ENCODE measurements at places on chromosomes 6 and 20.

GRCh38 chr6:41214559-41215238, 13.4 kb upstream of the TREML4 start:
- no peak for DNase-seq

GRCh38 chr6:139030228-139030963, 1.9 kb downstream of the ABRACL start:
- no peak for DNase-seq

GRCh38 chr20:21127201-21127981, 1.5 kb downstream of the KIZ start:
- DNase-seq = no peak

GRCh38 chr6:158730541-158730907, 80.7 kb downstream of the SYTL3 start:
- no peak for DNase-seq

GRCh38 chr20:3987296-3987695, 28.1 kb downstream of the RNF24 start:
- no peak for DNase-seq

DNA sequence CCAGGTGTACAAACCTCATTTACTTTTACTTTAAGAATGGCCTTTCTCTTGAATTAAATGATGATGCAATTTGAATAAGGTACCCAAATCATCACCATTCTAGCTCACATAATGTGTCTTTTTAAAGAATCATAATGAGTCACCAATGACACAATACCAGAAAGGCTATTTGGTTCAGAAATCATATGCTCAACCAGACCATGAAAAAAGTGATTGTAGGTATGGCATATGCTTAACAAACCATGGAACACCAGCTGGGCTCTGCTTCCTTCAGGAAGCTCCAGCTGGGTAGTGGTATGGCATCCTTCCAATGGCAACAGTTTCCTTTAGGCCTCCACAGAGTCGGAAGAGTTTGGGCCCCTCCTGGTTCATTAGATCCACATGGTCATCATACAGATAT, 128.2 kb downstream of the FRK start:
- no peak for DNase-seq

DNA sequence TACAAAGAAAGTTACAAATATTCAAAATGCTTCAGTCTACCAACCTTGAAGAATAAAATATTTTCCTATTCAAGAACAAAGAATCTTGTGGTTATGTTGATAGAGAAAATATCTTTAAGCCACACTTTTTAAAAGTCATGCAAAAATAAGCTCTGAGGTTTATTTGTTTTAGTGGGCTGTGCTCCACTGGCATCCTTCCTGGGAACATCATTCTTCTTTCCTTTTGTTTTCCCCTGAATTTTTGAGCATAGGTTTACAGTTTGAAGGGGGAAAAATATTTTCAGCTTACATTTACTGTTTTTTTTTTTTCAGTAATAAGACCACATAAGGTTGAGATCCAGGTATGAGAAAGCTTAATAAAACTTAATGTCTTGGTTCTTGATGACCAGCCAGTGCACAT, 72.0 kb upstream of the BACH2 start:
- DNase-seq = no peak

GRCh38 chr6:35089935-35090505, 51.1 kb downstream of the TCP11 start:
- no peak for DNase-seq

- no peak for DNase-seq
These were observed 167.1 kb upstream of the TOP1 start for GRCh38 chr20:40861427-40862008.

- DNase-seq = no peak
These were observed 103.3 kb downstream of the FIG4 start for GRCh38 chr6:109794201-109794923.

DNA sequence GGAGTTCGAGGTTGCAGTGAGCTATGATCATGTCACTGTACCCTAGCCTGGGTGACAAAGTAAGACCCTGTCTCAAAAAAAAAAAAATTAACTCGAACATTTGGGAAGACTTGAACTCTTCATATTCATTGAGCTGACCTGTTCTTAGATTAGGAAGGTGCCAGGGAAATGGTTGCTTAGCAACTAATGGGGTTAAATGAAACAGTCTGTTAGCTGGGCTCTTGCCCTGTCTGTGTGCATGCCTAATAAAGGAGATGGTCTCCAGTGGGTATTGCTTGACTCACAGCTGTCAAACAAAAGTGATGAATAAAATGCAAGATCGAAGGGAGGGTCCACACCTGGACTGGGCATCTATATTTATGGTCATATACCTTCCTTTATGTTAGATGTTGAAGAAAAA, 101.8 kb downstream of the KLHL32 start:
- DNase-seq = no peak

GRCh38 chr6:148935705-148936435, 189.0 kb downstream of the UST start:
- no peak for DNase-seq

- DNase-seq = no peak
These were observed 16.3 kb downstream of the GNAS start for GRCh38 chr20:58868795-58869194.

DNA sequence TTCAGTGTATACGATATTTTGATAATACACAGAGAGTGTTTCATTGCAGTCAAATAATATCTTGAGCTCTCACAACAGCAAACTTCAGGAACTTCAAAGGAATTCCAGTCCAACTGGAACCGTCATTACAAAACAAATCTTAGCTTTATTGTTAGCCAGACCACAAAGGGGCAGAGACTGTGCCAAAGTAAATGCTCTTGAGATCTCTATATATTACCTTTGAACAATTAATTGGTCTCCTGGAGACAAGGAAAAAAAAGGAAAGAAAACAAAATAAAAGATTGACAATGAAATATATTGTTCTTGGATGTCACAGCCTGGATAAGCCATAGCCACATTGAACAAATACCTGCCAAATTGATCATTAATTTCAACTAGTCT, 70.0 kb downstream of the FOXC1 start:
- DNase-seq = no peak

- no peak for DNase-seq
These were observed 382.5 kb downstream of the TAF4 start for GRCh38 chr20:61682996-61683681.

- DNase-seq = no peak
These were observed 20.8 kb downstream of the MOXD1 start for GRCh38 chr6:132380358-132381029.

GRCh38 chr20:25848222-25848621, 151.6 kb upstream of the ZNF337 start:
- no peak for DNase-seq

- no peak for DNase-seq
These were observed 754.6 kb downstream of the KIF16B start for GRCh38 chr20:15818651-15819071.

DNA sequence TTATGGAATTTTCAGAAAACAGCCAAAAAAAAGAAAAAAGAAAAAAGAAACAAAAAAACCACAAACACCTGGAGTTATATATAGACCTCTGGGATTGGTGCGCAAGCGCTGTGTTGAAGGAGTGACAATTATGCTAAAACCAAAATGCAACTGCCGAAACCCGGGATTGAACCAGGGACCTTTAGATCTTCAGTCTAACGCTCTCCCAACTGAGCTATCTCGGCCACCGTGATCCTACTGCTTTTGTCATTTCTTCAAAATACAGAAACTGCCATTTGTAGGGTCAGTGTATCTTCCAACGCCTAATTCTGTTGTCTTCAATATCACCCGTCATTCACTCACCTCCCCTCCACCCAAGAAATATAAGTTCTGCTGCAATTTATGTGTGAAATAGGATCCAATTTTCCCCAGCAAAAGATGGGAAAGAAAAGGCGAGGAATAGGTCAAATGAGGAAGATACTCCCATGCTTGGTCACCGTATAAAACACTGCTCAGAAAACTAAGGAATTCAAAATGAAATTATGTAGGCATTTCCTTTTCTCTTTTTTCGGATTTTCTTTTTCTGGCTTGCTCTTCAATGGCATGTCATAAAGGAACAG, 116.0 kb downstream of the TRIM27 start:
- DNase-seq = no peak

- DNase-seq = no peak
These were observed 44.6 kb downstream of the TULP4 start for GRCh38 chr6:158356586-158357546.

GRCh38 chr20:50043573-50044352, 61.0 kb downstream of the SNAI1 start:
- DNase-seq = no peak

DNA sequence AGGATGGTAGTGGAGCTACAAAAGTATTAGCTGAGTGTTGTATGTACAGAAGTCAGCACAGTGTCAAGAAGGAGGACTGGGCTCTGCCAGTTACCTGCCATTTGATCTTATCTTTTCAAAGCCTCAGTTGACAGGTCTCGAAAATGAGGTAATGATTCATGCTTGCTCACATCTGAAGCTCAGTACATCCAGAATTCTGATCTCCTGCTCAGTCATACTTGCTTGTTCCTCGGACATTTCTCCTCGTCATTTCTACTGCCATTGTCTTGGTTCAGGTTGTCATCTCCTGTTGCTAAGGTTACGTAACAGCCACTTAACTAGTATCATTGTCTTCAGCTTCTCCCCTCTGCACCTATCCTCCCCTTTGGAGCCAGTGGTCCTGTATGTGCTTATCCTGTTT, 89.5 kb downstream of the SLX4IP start:
- DNase-seq = no peak

- DNase-seq = no peak
These were observed 58.6 kb downstream of the GFOD1 start for GRCh38 chr6:13428583-13429405.

- DNase-seq = no peak
These were observed 331.2 kb downstream of the QKI start for GRCh38 chr6:163745536-163746400.

DNA sequence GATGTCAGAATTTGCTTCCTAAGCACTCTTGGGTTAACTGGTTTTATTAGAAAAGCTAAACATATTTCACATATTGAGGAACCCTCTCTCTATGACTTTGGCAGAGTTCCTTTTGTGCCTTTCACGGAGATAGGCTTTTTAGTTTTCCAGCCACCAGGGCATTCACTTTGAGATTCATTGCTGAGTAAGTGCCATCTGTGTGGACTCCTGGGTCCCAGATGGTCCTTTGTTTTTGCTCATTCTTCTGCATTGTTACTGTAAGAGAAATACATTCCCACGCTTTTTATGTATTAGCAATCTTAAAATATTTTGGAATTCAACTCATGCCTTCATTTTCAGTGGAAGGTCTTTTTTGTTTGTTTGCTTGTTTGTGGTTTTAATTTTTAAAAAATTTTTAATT, 76.3 kb upstream of the PHACTR2 start:
- no peak for DNase-seq

DNA sequence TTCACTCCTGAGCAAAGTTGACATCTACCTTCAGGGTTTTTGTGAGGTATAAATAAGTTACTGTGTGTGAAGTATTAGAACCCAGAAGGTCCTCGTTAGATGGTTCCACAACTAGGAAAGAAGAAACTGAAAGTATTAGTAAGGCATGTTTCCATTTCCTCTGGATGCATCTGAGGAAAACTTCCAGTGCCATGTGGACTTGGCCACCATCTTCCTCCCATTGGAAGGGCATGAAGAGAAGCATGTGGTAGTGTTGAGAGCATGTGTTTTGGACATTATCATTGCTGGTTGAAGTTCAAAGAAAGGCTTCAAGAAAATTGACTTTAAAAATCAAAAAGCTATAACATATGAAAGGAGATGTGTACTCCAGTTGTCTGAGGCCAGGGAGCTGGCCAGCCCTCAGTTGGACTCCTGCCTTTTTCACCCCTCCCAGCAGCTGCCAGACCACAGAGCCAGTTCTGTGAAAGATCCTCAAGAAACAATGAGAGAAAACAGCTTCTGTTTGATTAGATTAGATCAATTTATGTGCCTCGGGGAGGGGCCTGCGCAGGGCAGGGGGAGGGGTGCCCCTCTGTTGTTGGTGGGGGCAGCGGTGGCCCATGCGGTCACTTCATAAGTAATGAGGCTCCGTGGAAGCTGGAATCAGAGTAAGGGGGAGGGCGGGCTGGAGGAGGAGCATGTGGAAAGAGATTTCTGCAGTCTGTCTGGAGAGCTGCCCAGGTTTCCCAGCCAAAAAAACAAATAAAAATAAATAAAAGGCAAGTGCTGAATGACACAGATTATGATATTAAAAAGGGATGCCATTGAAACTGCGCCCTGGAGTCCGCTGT, 154.0 kb downstream of the JARID2 start:
- no peak for DNase-seq

GRCh38 chr6:167112421-167112820, 10.5 kb upstream of the CCR6 start:
- no peak for DNase-seq

DNA sequence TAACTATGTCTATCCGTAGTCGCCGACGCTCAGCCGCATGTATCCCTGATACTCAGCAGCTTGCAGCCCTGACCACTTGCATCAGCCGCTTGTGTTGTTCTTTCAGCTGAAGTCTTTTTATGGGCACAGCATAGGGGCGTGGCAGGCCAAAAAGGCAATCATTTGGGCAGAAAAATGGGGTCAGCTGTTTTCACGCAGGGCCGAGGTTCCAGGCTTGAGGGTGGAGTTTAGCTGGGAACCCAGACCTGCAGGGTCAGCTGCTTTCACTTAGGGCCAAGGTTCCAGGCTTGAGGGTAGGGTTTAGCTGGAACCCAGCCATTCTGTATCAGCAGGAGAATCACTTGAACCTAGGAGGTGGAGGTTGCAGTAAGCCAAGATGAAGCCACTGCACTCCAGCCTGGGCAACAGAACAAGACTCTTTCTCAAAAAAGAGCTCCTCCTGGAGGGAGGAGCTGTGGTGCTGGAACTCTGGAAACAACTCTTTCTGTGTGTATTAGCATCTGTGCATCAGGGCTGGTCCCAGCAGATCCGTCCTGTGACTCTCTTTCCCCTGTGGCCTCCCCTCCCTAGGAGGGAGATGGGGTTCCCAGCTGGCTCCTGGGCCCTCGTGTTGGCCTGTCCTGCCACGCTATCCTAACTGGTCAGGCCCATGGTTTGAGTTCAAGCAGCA, 56.9 kb upstream of the PRND start:
- no peak for DNase-seq

DNA sequence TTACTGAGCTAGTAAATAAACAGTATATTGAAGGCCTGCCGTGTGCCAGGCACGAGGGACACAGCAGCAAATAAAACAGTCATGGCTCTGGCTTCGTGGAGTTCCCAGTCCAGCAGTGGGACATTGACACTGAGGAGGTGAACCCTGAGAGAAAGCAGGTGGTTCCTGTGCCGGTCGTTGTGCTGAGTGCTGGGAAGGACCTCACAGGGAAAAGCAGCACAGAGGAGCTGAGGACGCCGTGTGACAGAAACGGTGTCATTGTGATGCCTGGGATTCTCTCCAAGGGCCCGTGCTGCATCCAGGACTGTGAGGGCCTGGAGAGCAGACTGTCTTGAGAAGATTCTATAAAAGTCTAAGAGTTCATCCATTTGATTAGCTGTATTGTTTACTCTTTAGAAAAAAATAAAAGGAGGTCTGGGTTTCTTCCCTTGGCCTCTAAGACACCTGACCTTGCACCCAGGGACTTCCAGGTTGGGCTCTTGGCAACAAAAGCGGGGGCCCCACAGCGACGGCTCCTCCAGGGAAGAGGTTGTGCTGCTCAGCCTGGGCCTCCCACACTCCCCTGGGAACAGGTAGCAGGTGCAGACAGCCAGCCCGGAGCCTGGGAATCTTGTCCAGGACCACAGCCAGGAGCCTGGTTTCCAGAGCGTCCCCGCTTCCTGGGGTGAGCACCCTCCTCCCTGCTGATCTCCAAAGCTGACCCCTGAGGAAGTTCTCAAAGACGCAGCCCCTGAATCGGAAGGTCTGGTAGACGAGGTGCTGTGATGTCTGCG, 251.2 kb upstream of the PMEPA1 start:
- DNase-seq = no peak

- no peak for DNase-seq
These were observed 159.2 kb upstream of the ARG1 start for GRCh38 chr6:131413831-131414191.

All from cortex of kidney (tissue), 1 donor.